NCI-H446 treated with DMSO at 0.1 percent for 48 hours (cell line): ENCODE measurements at places on chromosomes 3 and 15.

- no peak for DNase-seq
Observed at GRCh38 chr15:81981908-81982307, 63.9 kb downstream of the MEX3B start.

DNA sequence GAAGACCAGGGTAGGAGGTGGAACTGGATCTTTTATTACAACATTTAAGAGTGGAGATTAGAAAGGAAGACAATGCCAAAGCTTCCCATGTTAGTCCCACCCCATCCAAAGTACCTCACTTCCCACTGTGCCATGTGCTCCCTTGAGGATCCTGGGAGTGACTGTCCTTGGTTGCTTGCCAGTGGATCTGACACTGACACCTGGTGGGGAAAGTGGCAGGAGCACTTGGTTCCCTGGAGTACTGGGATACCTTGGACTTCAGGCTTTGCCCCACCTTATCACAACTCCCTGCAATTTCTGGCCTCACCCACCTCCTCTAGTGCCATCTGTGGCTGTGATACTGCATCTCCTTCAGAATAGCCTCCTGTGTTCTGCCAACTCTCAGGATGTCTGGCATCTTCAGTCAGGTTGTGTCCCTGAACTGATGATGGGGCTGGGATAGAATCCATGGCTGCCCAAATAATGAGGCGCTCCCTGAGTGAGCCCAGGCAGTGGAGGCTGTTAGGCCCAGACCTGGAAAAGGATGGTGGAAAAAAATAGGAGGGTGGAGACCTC, 1.3 kb downstream of the ELL3 start:
- DNase-seq: no peak

DNA sequence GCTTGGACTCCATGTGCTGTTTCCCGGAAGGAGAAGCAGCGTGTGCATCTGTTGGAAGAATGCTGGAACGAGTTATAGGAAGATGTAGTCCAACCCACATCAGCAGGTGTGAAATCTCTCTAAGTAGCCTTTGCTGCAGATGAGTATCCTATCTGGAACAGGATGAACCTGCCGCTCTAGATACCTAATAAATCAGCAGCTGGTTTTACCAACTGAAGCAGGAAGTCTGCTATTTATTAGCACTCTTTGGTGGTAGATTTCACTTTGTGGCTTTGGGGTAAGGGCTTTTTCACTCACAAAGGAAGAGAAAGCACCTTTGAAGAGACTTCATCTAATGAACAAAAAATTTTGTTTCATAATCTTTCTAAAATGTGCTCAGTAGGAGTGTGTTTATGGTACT, 66.4 kb downstream of the DCUN1D1 start:
- no peak for DNase-seq

- no peak for DNase-seq
Observed at GRCh38 chr15:75125935-75126334, 75.7 kb upstream of the C15orf39 start.

- DNase-seq: no peak
Observed at GRCh38 chr3:149647812-149648211, 10.0 kb downstream of the WWTR1 start.
